PC-3 (cell line): ENCODE measurements at places on chromosomes 7 and 10.

DNA sequence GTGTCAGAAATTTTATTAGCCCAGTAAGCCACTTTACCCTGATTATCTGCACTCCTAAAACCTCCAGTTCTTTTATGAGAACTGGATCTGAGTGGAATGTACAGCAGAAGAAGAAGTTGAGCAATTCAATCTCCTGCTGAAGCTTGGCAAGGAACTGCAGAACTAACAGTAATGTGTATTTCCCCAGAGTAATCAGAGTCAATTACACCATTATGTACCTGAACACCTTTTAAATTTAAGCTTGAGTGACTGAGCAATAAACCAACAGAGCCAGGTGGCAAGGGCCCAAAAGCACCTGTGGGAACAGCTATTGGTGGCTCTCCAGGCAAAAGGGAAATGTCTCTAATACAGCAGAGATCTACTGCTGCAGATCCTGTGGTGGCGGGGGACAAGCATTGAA is 40.1 kb upstream of the AKR1C2 start:
- DNase-seq, result no peak

GRCh38 chr10:13685885-13686284 is 99.1 kb downstream of the PRPF18 start:
- no peak for DNase-seq

DNA sequence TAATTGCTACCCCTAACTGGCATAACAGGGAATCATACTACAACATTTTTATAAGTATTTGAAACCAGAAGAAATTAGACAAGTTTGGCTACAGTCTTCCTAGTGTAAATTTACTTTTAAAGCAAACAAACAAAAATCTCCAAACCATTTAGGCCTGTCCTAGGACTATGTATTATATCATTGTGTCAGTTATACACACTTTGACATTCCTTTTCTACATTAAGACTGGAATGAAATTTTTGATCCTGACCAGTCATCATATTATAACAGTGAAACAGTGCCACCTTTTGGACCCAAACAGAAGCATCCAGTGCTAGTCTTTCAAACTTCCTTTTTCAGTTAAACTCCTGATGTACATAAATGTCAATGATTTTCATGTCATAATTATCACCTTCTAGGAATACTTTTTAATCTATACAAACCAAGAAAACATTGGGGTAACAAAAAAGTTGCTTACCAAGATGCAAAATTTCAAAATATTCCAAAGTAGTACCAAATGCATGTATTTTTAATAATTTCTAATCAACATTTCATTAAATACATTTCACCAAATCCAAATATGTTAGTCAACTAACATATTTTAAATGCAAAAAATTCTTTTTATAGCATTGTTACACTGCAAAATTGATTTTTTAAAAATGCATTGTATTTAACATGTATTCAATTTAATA is 75.7 kb downstream of the IMMP2L start:
- peak; percentile 74 for DNase-seq

- DNase-seq, result peak; percentile 91
Observed at GRCh38 chr10:67606572-67606971, 89.4 kb downstream of the CTNNA3 start.

DNA sequence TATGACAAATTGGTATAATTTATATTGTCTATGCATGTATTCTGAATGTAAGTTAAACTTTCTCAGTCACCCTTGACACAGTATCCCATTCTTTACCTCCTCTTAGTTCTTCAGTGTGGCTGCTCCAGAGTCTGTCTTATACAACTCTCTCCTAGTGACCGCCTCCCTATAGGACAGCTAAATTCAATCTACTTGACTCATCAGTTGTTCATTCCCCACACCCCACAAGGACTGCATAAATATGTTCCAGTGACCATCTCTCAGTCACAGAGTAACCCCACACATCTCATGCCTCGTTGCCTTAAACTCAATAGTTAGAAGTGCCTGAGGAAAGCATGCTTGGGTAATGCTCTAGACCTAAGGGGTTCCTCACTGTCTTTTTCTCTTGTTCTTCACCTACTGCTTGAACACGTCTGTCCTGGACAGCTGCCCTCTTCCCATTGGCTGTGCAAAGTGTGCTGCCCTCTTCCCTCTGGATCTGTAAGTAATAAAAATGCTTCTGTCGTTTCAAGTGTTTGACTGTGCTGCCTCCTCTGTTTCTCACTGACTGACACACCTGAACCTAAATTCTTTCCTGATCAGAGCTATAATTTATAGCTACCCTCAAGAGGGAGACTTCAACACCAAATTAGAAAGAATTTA is 494.6 kb upstream of the GRM3 start:
- DNase-seq, result no peak

DNA sequence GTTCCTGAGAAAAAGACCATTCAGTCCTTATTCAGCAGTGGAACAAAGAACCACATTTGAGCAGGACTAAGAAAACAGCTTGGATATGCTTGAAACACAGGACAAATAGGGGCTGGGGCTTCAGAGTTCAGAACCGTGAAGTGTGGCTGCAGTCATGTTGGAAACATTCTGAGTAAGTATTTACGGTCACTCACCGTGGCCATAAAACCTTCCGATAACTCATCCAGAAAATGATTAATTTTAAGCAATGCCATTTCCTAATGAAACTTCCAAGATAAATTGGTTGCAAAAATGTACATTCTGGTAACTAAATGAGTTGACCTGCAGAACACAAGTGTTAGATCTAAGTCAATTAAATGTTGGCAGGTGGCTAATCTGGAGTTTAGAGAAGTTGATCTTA is 279.2 kb downstream of the CXCL12 start:
- no peak for DNase-seq

DNA sequence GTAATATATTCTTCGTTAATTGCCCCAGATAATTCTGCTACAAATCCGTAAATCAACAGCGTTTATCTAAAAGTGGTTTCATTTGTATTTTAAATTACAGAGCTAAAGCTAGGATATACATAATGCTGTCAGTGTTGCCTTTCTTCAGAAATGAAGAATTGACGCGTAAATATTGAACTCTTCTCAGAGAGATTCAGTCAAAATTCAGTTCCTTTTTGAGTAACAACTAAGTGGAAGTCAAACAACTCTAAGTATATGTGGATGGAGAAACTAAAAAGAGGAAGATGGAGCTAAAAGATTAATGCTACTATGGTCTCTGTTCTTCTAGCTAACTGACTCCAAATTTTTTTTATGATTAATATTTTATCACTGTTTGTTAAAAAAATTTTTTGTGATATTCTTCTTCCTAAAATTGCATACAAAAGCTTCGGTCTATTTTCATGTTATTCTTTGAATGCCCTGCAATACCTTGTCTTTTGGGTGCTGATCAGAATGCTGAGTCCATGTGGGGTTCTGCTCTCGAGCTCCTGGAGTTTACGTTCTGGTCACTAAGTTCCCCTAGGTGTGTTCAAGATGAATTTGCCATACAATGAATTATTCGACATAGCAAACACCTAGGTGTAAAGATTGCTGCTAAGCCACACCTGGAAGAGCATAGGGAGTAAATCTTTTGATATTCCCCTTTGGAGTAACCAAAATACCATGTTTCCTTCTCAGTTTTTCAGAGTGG is 20.7 kb downstream of the MDFIC start:
- DNase-seq, result no peak

DNA sequence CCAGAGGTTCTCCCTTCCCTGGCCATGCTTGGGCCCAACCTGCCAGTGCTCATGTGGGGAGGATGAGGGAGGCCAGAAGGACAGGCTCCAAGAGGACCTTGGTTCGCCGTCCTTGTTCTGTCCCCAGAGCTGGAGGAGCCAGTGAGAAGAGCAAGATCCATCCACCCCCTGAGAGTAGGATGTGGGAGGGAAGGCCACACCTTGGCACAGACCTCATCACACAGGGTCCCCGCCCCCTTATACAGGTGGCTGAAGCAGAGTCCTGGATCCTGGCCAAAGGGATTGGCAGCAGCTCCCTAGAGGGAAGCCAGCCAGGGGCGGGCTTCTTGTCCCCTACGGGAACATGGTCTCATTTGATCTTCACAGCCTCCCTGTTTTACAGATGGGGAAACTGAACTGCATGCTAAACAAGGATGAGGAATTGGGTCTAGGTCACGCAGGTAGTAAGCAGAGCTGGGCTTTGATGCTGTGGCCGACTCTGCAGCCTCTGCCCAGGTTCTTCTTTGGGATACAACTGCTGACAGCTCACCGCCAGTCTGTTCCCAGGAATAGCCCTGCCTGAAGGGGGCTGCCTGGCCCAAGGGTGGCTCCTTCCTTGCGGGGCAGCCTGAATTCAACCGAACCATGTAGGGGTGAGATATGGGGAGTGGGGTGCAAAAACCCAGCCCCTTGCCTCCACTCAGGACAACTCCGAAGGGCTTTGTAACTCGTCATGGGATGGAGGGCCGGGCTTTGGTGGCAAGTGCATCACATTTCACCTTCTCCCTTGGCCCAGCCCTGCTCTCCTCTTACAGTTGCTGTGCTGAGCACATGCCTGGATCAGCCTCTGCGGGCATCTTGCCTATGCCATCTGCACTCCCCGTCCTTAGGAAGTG is 62.2 kb upstream of the KDM7A start:
- DNase-seq, result no peak

DNA sequence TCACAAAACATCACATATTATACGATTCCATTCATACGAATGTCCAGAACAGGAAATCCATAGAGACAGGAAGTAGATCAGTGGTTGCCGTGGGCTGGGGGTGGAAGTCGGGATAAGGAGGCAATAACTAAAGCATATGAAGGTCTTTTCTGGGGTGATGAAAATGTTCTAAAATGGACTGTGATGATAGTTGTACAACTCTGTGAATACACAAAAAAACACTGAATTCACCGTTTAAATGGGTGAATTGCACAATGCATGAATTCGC is 3.2 kb upstream of the INSIG1 start:
- DNase-seq, result no peak

- DNase-seq, result no peak
Observed at GRCh38 chr7:25253714-25254113, 25.4 kb upstream of the NPVF start.

GRCh38 chr10:132654708-132655661 is 117.4 kb downstream of the INPP5A start:
- DNase-seq, result peak; percentile 69

DNA sequence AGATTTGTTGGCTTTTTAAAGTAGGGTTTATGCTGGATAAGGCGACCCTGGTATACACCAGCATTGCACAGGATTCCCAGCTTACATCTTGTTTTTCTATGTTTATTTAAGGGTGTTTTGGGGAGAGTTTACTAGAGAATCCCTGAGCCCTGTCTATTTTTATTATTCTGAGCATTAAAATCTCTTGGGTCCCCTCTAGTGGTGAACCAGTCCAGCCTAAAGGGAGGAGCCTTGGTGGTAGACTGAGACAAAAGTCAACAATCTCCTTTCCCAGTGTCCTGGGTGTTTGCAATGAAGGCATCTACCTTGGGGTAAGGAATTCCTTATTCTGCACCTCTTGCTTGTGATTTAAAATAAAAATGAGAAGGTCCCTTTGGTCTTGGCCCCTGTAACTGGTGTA is 38.2 kb downstream of the ANTXRL start:
- DNase-seq, result peak; percentile 18

DNA sequence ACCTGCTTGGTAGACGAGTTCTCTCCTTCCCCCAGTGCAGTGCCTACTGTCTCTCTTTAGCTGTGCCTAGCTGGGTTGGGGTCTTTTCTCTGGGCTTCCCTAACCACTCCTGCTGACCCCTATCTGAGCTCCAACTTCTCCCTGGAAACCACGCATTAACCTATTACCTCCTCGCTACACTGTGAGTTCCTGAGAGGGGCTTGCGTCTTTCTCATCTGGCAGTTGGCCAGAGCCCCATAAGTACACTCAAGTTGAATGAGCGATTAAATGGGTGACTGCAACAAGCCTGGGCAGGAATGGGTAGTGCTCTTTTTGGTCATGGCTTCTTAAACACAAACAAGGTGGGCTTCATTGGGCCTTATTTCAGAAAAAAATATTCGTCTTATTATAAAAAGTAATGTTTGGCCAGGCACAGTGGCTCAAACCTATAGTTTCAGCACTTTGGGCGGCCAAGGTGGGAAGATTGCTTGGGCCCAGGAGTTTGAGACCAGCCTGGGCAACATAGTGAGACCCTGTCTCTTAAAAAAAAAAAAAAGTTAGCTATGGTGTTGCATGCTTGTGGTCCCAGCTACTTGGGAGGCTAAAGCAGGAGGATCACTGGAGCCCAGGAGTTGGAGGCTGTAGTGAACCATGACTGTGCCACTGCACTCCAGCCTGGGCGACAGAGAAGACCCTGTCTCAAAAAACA is 41.4 kb downstream of the SYPL1 start:
- DNase-seq, result no peak

- DNase-seq, result no peak
Observed at GRCh38 chr7:134391223-134391622, 67.7 kb downstream of the AKR1B1 start.

- peak; percentile 49 for DNase-seq
Observed at GRCh38 chr7:93442478-93443224, 131.9 kb downstream of the CALCR start.

GRCh38 chr10:35707642-35708425 is 65.7 kb upstream of the FZD8 start:
- DNase-seq, result no peak

DNA sequence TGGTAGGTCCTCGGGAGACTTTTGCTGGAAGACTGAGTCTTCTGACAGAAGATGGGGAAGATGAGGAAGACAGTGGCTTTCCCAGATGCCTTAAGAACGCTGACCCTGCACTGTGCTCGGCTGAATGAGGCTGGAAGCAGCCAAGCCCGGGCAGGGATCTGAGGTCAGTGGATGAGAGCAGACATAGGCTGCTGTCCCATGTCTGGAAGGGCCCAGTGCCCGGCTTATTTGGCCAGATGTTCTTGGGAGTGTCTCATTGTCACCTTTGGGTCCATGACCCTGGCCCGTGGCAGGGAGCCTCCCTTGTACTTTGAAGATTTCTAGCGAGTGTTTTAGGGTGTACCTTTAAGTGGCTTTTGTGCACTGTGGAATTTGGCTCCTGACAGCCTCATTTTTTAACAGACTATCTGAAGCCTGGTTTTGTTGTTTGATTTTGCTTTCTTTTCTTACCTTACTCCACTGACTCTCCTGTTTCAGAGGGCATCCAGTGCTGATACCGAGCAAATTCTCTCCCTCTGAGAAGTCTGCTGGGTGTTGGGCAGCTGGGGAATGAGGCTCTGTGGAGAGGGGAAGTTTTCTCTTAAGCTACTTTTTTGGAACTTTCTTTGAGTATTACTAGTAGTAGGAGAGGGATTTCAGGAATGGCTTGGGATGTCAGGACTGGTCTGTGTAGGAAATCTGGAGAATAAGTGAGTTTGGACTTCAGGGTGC is 61.4 kb downstream of the CREB5 start:
- no peak for DNase-seq

DNA sequence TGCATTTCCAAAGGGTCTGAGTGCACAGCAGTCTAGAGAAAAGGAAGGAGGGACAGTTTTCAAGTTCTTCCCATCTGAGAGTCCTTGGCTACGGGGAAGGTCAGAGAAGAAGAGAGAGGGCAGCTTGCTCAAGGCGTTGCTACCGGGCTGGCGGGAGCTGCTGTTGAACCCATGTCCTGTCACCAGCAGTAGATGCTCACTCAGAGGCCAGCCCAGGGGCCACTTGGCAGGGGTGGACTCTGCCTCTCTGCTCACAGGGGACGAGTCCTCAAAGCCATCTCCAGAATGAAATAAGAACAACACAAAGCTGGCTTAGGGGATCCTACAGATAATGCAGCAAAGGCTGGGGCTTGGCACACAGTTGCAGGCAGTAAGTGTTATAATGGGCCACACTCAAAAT is 231.5 kb downstream of the TNS3 start:
- no peak for DNase-seq

GRCh38 chr7:150400008-150400787 is 21.1 kb downstream of the ZNF775 start:
- DNase-seq, result peak; percentile 63
